ENCODE measurements at places on chromosomes 6 and 20. TPM values are rescaled to one million over a fixed set of nuclear protein-coding genes. Genes with fewer than 3 reads are reported as not detected.

DNA sequence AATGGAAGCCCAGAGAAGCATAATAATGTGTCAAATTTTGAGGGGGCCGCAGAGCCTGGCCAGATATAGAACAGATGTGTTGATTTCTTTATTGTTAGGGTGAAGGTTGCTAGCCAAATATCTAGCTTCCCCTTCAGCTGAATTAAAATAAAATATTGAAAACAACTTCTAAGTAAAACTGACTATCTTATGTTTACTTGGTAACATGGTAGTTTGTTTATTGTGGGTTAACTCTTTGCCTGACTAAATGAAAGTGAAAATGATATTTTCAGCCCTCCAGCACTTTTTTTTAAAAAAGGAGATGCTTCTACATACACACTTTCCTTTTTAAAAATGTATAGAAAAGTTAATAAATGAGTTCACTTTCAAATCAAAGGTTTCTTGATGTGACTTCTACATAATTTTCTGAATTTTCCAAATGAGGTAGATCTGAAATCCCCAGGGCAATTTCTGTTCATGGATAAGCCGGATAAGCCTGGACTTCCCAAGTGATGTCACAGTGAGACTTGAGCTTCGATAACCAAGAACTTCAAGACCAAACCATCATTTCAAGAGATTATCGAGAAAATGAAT is 172.1 kb upstream of the OLIG3 start:
- DNase-seq: no peak

Gene EYS
- 17.3 TPM for total RNA-seq

DNA sequence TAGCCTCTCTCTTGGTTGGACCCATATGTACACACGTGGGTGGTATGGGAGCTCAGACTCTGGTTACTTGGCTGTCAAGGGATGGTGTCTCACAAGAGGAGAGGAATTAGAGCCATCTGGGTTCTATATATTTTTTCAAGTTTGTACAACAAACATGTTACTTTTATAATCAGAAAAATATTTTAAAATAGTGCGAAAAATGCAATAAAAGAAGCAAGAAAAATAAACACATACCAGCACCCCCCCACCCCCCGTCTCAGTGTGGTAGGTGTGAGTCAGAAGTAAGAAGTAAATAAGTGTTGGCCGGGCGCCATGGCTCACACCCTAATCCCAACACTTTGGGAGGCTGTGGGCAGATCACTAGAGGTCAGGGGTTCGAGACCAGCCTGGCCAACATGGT is 2.1 kb upstream of the TIAM2 start:
- no peak for DNase-seq

Gene SLC35F1
- 2.2 TPM for total RNA-seq
